Stimulated activated CD4-positive, alpha-beta T cell treated with anti-CD3 and anti-CD28 coated beads, Interleukin-15, amount 100 ng/mL, for 24 hours (primary cell): ENCODE measurements at places on chromosomes 2 and 18.

DNA sequence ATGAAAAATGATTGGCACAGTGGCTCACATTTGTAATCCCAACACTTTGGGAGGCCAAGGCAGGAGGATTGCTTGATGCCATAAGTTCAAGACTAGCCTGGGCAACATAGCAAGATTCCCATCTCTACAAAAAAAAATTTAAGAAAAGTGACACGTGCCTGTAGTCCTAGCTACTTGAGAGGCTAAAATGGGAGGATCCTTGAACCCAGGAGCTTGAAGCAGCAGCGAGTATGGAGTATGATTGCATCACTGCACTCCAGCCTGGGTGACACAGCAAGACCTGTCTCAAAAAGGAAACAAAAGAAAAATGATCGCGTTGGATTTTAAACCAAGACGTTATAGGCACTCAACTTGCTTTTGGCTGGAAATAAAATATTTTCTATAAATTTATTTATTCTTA, 37.8 kb upstream of the CREB1 start:
- DNase-seq: no peak

GRCh38 chr2:178891265-178891958, 84.2 kb upstream of the TTN start:
- DNase-seq: peak; percentile 71

DNA sequence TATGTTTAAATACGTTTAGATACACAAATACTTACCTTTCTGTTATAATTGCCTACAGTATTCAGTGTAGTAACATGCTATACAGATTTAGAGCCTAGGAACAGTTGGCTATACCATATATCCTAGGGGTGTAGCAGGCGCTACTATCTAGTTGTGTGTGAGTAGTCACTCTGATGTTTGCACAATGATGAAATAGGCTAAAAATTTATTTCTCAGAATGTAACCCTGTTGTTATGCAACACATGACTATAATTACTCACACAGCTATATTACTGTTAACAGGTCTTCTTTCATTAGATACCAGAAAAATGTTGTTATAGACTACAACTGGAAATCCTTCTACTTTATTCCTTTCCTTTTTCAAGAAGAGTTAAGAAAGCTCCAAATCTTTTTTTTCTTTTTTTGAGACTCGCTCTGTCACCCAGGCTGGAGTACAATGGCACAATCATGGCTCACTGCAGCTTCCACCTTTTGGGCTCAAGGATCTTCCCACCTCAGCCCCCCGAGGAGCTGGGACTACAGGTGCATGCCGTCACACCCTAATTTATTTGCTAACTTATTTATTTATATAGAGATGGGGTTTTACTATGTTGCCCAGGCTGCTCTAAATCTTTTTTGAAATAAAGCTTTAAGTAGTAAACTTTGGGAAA, 48.5 kb downstream of the C2orf74 start:
- DNase-seq: no peak

GRCh38 chr2:201580486-201580885, 62.8 kb downstream of the TMEM237 start:
- no peak for DNase-seq

GRCh38 chr2:240762249-240762648, 57.8 kb downstream of the KIF1A start:
- no peak for DNase-seq

DNA sequence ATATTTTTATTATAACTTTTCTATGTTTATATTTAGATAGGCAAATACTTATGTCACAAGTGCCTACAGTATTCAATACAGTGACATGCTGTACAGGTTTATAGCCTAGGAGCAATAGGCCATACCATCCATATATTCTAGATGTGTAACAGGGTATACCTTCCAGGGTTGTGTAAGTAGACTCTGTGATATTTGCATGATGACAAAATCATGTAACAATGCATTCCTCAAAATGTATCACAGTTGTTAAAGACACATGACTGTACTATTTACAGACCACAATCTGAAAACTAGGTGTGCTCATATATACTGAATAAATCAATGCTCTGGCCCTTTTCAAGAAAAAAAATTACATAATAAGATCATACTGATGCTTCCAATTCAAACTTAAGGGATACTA, 433.2 kb upstream of the RGPD4 start:
- no peak for DNase-seq

- no peak for DNase-seq
Measured at GRCh38 chr18:47582093-47582492, 330.6 kb upstream of the SKOR2 start.

- DNase-seq: no peak
Measured at GRCh38 chr2:183284606-183285005, 160.4 kb downstream of the NUP35 start.

DNA sequence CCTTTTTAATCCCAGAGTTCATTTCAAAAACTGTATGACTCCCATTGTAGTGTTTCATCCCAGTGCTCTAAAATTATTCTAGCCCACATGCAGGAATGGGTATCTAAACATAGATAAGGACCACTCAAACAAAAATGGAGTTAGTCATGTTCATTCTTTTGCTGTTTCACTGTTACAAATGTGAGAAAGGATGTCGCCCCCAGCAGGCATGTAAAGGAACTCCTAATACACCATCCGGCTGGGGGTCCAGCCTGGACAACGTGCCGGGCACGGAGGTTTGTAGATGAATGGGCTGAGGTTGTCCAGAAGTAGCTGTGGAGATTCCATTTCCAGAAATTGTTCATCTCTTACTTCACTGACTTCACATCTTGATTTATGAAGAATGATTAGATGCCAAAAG, 101.9 kb upstream of the RAB12 start:
- peak; percentile 3 for DNase-seq

DNA sequence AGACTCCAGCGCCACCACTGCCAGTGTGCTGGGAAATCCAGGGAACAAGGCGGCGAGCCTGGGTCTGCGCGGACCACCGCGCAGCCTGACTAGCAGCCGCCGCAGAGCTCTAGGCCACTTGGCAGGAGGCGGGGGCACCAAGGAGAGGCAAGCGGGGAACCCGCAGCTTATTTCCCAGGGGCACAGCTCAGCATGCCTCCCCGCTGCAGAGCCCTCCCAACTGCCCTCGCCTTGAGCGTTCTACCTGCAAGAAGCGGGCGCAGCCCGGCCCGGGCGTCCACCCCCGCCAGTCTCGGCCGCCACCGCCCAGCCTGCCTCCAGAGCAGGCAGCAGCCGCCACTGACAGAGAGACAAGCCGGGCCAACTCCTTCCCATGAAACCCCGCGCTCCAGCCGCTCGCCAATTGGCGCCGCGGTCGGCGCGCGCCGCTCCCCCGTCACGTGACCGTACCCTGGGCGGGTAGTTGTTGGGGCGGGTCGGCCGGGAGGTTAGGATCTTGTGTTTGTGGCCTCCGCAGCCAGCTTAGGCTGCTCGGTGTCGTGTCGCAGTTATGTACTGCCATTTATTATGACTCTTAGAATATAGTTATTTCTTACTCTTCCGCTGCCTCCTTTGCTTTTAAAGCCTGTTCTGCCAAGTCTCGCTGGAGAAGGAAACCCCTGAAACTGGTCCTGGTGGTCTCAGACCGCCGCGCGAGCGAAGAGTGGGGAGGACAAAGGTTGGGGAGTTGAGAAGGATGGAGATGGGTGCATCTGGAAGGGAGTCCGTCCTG, at the start of gene LNPK:
Gene LNPK (minus strand): TSS at position 352 of the 772 bp plus-strand sequence. CDS start 6,683 bp downstream, outside the sequence.
- DNase-seq: peak; percentile 95
